ENCODE measurements at places on chromosomes 7 and 10. TPM values are rescaled to one million over a fixed set of nuclear protein-coding genes. Genes with fewer than 3 reads are reported as not detected.

DNA sequence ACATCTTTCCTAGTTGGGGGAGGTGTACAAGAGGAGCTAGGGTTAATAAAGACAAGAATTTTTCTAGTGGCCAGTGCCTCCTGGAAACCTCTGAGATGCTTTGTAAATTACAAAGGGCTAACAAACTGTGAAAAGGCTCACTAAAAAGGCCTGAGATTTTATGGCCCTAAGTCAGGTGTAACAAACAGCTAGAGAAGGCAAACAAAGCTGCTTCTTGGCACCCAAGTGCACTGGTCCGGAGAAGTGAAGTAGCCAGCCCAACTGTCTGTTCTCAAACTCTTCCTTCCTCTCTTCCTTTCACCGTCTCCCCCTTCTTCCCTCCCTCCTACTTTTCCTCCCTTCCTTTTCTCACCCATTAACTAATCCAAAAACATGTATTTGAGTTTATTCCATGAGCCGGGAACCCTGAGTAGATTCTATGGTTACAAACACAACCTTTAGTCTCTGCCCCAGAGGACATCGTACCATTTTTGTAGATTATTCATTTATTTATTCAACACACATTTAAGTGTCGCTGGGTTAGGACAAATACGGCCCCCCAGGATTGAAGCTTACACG, 143.4 kb upstream of the PCGF5 start:
- DNase-seq, result no peak

- DNase-seq, result no peak
These were observed 73.5 kb downstream of the LRRN3 start for GRCh38 chr7:111164442-111164841.

- DNase-seq, result no peak
These were observed 35.8 kb downstream of the WIPF3 start for GRCh38 chr7:29841926-29842701.

- DNase-seq, result peak; percentile 28
These were observed 69.1 kb upstream of the FOXP2 start for GRCh38 chr7:114345494-114345893.

DNA sequence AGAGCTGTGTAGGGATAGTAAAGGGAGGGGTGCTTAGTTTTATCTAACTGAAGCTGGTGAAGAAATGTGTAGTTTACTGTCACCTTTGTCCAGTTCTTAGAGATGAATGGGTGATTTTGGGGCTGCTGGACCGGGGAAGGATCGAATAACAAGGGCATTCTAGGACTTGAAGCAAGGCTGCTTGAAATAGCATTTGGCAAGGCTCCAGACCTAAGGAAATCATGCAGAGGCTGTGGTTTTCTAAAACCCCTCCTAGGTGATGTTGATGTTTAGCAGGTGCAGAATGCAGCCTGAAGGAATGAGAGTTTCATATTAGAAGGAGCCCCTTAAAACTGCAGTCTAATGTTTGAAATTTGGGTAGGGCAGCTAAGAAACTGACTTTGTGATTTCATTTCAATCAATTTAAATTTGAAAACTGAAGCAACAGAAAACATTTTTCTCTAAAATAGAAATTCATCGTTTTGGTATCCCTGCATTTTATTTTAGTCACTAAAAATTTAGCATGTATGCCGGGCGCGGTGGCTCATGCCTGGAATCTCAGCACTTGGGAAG, 68.5 kb downstream of the TET1 start:
- DNase-seq, result peak; percentile 56

GRID2IP gene
- total RNA-seq, result 0.22 TPM
